IMR-90 (cell line): ENCODE measurements at places on chromosomes 4 and X. TPM values are rescaled to one million over a fixed set of nuclear protein-coding genes. Genes with fewer than 3 reads are reported as not detected.

DNA sequence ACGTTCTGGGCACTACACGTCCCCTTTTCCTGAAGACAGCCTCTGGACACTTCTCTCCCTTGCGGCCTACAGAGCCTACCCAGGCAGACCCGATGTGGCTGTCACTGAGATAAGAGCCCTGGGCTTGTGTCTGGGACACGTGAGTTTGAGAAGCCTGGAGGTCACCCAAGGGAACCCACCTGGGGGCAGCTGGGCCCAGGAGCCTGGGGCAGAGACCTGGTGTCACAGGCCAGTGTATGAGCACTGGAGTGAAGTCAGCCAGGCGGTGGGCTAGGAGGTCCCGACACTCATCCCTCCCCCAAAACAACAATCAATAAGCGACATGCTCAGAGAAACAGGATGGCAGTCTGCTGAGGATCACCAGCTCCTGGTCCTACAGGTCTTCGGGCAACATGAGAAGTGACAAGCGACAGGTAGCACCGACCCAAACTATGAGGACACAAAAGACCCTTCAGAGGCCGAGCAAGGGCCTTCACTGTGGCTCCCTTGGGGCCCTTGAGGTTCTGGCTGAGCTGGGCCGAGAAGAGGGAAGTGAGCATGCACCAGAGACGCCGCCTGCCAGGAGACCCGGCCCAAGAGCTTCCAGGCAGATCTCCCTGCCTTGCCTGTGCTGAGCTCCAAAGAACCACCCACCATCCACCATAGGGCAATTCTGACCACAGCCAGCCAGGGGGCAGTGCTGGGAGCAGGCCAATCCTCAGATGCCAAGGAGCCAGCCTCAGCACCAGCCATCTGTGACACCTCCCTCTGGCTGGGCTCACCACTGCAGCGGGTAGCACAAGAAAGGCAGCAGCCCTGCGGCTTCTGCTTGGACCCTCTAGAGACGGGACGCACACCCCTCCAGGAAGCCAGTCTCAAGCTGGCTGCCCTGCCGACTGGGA lies 11.0 kb upstream of the DUSP9 start:
- H3K36me3 ChIP-seq = no peaks in the 10 kb centered on the region
- peaks cover 25% of the 10 kb centered on the region; the same call in 1 of the 2 replicates for H3K27me3 ChIP-seq
- no peak overlapping the region for H3K4me3 ChIP-seq
- no peak overlapping the region for H3K27ac ChIP-seq

- H3K4me3 ChIP-seq = no peak overlapping the region
- no peak for DNase-seq
- H3K36me3 ChIP-seq = peaks cover 1% of the 10 kb centered on the region; the same call in 1 of the 2 replicates
- H3K27ac ChIP-seq = no peak overlapping the region
Measured at GRCh38 chr4:140529434-140529833, 5.5 kb downstream of the ELMOD2 start.

DNA sequence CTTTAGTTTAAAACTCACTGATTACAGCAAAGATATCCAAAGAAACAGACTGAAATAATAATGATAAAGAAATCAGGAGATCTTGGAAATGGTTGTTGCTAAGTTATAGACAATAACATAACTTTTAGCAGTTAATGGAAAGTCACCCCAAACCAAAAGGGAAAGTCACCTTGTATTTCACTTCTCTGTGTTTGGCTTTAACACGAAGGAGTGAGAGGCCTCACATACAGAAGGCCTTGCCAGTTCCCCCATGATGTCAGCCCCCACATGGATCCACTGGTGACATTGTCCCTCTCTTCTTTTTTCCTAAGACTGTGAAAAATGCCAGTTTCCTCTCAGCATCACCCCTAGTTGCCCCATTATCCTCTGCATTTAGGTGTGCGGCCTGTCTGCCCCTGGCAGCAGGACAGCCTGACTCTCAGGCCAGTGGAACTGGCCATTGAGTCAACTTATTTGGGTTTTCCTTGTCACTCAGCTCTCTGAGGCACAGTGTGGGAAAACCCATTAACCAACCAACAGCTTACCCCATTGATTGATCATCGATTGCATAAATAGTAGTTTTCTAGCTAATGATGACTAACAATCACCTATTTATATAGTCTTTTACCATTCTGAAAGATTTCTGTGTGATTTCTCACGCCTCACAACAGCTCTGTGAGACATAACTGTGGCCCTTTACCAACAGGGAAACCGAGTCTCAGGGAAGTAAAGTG lies 308.1 kb downstream of the PTTG2 start:
- no peak for DNase-seq
- H3K4me1 ChIP-seq = no peaks in the 10 kb centered on the region
- H3K4me3 ChIP-seq = no peak overlapping the region

DNA sequence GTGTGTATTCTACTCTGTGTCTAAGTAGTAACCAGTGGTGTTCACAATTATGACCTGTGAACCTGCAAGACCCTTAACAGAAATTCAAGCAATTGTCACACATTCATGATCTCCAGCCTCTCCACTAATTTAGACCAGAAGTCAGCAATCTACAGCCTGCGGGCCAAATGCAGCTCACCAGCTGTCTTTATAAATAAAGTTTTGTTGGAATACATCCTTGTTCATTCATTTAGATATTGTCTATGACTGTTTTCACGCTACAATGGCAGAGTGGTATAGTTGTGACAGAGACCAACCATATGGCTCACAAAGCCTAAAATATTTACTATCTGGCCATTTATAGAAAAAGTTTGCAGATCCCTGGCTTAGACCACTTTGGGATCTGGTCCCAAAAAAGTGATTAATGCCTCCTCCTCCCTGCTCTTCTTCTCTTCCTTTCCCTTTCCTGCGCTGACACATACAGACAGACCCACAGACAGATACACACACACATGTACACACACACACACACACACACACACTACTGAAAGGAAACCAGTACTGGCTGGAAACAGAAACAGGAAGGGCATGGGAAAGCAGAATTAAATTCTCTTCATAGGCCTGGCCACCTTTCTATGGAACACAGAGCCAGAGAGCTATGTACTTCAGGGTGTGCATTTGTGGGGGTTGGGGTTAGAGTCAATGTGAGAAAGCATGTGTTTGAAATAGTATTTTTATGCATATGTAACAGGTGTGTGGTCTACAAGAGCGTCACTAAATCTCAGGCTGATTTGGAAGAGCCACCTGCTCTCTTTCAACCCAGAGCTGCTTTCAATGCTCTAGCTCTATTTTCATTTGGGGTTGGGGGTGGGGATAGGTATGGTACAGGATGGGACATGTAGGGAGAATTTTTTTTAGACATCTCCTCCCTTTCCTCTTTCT lies 49.7 kb upstream of the TMEM164 start:
- peaks cover 3% of the 10 kb centered on the region for H3K27me3 ChIP-seq
- no peak for DNase-seq
- H3K4me1 ChIP-seq = no peaks in the 10 kb centered on the region

Gene GLUD2
- total RNA-seq = 1.4 and 1.6 TPM in 2 replicates

Gene GABRG1
- not detected in 2 replicates for total RNA-seq
